DMS 273 treated with DMSO at 0.1 percent for 48 hours (cell line): ENCODE measurements at places on chromosomes 5 and 9.
A peak's percentile ranks its signal among the peaks of the same experiment; 100 is the strongest.

DNA sequence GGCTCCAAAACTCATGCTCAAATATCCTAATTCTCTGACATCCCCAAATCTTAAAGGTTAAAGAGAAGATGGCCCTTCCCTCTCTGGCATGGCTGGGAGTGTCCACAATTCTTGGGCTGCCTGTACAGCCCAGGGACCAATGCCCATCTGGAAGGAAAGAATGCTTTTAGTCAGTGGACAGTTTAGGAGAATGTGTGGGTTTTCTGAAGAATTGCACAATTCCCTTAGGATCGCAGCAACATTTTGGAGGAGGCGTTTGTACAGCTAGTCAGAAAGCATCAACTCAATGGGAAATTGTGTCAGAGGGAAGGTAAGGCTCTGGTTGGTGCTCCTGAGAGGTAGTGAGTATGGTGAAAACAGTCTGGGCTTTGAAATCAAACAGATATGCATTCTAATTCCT lies 15.0 kb downstream of the FAM193B start:
- DNase-seq: no peak

DNA sequence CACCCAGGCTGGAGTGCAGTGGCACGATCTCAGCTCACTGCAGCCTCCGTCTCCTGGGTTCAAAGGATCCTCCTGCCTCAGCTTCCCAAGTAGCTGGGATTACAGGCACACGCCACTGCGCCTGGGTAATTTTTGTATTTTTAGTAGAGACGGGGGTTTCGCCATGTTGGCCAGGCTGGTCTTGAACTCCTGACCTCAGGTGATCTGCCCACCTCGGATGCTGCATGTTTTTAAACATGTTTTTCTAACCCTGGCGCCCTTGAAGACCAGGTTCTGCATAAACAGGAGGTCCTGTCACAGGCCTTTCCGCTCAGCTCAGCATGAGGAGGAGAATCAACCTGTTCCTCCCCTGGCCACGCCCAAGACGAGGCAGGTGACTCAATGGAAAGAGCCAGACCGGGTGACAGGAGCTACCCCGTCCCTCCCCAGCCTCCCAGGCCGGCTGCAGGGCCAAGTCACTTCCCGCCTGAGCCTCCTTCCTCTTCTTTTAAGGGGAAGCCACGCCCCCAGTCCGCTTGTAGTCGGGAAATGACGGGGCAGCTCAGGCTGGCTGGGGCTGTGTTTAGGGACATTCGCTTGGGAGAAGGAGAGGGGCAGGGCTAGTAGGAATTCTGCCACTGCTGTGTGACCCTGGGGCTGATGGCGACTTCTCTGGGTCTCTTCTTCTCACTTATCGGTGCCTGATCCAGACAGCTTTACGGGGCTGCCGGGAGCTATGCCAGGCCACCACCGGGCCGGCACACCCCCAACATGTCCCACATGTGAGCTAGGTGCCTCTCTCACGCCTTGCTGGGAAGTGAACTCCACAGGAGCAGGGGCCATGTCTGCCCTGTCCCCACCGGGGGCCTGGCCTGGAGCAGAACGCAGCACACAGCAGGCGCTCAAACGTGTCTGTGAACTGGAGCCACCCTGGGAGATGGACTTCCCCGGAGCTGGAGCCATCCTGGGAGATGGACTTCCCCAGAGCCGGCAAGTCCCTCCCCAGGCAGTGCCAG lies 6.1 kb downstream of the NOTCH1 start:
- no peak for DNase-seq

- no peak for DNase-seq
Measured at GRCh38 chr5:132013006-132013689, 1.7 kb upstream of the ACSL6 start.

GRCh38 chr9:127122176-127123063 lies at the start of gene ANGPTL2:
ANGPTL2 (minus strand) TSS chr9:127122635; CDS start chr9:127108731, 13,904 bp downstream.
- peak; percentile 90 for DNase-seq

DNA sequence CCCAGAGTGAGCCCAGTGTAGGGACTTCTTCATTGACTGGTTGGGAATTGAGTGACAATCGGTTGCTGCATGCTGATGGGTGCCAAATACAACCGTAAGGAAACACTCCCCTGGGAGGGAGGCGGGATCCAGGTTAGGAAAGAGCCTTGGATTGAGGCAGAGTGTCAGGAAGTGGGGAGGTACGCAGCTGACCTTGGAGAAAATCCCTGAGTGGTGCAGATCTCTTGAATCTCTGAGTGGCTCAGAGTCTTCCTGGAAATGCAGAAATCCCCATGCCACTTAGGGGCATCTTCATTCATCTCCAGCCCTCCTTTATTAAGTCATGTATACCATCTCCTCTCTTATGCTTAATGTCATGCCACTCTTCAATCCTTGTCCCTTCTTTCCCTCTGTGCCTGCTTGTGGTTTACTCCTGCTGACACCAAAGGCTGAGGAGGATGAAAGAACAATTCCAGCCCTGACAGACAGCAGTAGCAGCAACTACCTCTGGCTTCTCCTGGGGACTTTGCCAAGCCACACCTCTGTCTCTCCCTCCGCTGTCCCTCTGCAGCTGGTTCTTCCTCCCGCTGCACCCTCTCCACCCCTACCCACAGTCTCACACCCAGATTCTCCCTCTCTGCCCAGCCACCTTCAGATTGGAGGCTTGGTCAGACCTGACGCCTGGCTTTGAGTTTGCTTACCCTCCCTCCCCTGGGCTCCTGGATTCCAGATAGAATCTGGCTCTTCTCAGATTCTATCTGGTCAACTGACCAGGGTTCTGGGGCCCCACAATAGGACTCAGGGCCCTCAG lies 14.1 kb upstream of the LCP2 start:
- no peak for DNase-seq

DNA sequence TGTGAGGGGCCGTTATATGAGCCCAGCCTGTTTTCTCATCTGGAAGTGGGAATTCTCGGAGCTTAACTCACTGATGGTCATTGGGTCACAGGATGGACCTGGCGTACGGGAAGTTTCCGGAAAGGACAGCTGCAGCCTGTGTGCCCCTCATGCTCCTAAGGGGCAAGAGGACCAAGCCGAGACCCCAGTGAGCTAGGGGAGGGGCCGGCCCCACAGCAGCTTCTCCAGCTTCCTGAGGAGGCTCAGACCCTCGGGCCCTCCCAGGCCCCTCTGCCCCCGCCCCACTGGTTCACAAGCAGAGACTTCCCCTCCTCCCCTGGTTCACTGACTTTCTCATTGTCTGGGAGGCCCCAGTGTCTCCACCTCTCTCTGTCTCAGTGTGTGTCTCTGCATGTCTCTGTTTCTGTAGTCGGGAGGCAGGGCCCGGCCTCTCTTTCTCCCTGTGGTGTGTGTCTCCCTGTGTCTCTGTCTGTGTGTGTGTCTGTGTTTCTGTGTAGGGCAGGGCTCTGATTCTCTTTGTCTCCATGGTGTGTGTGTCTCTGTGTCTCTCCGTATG lies 32.3 kb upstream of the FIBCD1 start:
- no peak for DNase-seq

GRCh38 chr9:113416149-113416721 lies 5.7 kb downstream of the C9orf43 start:
- DNase-seq: no peak

GRCh38 chr5:106205916-106206571 lies 1464.7 kb downstream of the EFNA5 start:
- DNase-seq: no peak
